ENCODE measurements at places on chromosomes 13 and 19. TPM values are rescaled to one million over a fixed set of nuclear protein-coding genes. Genes with fewer than 3 reads are reported as not detected.

KANK3 gene
- total RNA-seq, result 4.8 TPM

BLOC1S3 gene
- total RNA-seq, result 3.1 TPM

LRRC63 gene
- total RNA-seq, result 0.10 TPM

ACER1 gene
- 4.0 TPM for total RNA-seq

OSCAR gene
- 1.4 TPM for total RNA-seq

FXYD7 gene
- total RNA-seq, result 0.59 TPM

APOC4 gene
- not detected for total RNA-seq

KLK2 gene
- not detected for total RNA-seq

PNKP gene
- total RNA-seq, result 25.2 TPM

MUC16 gene
- total RNA-seq, result 0.49 TPM

ZNF793 gene
- total RNA-seq, result 7.7 TPM

POLR2I gene
- total RNA-seq, result 64.2 TPM

ZNF586 gene
- total RNA-seq, result 23.9 TPM

RDH8 gene
- total RNA-seq, result not detected

C19orf85 gene
- total RNA-seq, result not detected

FPR1 gene
- 9.5 TPM for total RNA-seq

TLE2 gene
- 10.9 TPM for total RNA-seq

SPTBN4 gene
- total RNA-seq, result 1.2 TPM

GPR183 gene
- 29.7 TPM for total RNA-seq

PRR36 gene
- total RNA-seq, result 0.10 TPM

SGCG gene
- 22.2 TPM for total RNA-seq

ZNF836 gene
- total RNA-seq, result 14.0 TPM

ZNF223 gene
- total RNA-seq, result 7.1 TPM

SIGLEC5 gene
- 1.4 TPM for total RNA-seq

TMEM59L gene
- total RNA-seq, result 1.8 TPM

KLK8 gene
- 14.3 TPM for total RNA-seq

Measured in skin of body (tissue), 3 donors.